Left ventricle myocardium superior (tissue), 1 donor: ENCODE measurements at places on chromosomes 1 and 21.

- no peak for DNase-seq
Measured at GRCh38 chr21:26491663-26492062, 81.4 kb downstream of the CYYR1 start.

DNA sequence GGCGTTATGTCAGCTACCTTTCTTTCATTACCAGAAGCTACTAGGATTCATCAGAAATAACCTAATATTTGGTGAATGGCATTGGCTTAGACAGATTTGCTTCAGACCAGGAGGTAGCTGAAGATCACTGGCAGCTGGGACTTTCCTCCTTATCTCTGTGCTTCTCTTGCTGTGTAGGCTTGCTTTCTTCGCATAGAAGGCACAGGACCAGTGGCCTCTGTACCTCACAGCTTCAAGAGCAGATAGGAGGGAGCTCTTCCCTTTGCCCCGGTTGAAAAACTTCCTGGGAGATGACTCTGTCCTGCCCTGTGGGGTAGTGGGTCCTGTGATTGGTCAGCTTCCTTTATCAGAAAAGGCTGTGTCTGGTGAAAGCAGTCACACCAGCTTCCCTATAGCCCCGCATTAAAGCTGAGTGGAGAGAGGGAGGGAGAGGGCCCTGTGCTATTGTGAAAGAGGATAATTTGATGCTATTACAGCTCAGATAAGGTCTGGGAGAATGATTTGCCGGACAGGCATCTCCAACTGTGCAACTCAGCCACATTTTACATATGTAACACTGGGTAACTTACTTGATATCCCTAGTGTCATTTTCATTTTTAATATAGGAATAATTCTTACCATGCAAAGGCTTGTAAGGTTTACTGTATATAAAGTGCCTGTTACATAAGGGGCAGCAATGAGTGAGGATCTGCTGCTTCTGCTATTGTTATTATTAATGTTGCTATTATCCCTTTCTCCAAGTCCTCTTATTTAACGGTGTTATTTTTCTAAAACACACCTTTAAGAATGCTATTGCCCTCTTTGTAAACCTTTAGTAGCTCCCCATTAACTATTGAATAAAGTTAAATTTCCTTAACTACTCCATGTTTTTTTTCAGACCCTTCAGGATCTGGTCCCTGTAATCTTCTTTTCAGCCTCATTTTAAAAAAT lies 31.6 kb downstream of the OSBPL9 start:
- DNase-seq, result no peak

- DNase-seq, result no peak
Measured at GRCh38 chr1:76086597-76086996, 12.1 kb downstream of the ST6GALNAC3 start.

DNA sequence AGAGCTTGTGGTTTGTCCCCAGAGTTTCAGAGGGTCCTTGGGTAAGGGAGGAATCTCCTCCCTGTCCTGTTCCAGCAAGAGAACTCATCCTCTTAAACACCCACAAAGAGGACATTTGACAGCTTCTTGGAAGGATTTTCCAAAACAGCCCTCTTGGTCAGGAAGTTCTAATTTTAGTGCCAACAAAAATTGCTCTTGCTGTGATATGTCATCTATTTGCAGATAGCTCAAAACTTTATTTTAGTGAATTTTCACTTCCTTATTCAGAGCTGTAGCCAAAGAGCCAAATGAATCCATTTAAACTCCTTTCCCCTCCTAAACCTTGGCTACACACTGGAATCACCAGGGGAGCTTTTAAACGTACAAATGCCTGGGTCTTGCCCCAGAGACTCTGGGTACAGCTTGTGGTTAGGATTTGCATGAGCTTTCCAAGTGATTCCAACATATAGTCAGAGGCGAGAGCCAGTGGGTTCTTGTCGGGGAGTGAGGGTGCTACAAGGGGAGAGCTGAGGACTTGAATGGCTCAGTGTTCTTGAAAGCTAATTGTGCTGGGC lies 11.8 kb upstream of the RASSF5 start:
- no peak for DNase-seq

- DNase-seq, result no peak
Measured at GRCh38 chr1:119602169-119602568, 45.9 kb downstream of the ZNF697 start.

DNA sequence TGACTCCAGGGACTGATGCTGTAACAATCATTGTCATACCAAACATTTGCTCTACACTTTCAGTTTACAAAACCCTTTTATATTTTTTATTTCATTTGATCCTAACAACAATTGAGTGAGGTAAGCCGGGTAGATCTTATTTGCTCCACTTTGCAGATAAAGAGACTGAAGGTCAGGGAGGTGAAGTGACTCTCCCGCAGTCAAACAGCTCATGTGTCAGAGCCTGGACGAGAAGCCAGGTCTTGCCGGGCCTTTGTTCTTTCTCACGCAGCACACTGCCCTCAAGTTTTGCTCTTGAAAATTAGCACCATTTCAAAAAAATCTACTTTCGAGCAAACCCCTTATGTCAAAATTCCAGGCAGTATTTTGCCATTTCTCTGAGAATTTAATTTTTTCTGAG lies 65.2 kb downstream of the CD247 start:
- DNase-seq, result no peak

- peak; percentile 60 for DNase-seq
Measured at GRCh38 chr1:6962996-6963911, 178.0 kb downstream of the CAMTA1 start.

- no peak for DNase-seq
Measured at GRCh38 chr1:12436817-12437599, 181.0 kb downstream of the DHRS3 start.

GRCh38 chr21:34771512-34772028 lies 102.8 kb downstream of the CLIC6 start:
- DNase-seq, result no peak

DNA sequence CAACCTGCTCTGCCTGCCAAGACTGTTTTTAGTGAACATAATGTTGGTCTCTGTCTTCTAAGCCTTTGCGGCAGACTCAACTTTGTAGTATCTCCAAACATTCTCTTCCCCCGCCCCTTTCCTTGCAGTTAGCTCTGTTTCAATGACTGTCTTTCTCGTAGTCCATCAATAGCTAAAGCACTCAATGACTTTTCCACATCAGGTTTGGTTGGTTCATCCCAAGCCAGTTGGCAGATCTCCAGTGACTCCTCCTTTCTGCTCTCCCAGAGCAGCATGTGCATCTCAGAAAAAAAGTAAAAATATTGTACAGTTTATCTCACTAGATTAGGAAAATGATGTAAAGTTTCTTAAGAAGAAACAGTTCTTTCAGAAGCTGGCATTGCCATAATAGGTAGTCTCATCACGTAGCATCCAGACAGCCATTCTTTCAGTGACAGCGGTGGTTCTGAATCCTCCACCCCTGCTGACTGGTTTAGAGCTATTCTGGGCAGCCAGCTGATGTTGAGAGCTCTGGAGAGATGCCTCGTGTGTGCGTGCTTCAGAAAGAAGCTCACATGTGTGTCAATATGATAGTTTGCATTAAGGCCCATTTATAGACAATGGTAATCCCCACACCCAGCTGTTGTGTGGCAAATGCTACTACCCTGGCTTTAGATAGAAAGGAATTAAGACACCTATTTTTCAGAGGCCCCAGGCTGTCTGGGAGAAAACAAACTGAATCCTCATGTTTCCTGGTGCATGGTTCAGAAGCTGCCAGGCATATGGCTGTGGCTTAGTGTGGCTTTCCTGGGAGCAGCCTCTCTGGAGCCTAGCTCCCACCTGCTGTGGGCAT lies 53.2 kb downstream of the CNN3 start:
- DNase-seq, result no peak

- DNase-seq, result no peak
Measured at GRCh38 chr1:7199077-7199779, 414.0 kb downstream of the CAMTA1 start.

- DNase-seq, result peak; percentile 29
Measured at GRCh38 chr1:60620087-60620486, 462.3 kb upstream of the NFIA start.

DNA sequence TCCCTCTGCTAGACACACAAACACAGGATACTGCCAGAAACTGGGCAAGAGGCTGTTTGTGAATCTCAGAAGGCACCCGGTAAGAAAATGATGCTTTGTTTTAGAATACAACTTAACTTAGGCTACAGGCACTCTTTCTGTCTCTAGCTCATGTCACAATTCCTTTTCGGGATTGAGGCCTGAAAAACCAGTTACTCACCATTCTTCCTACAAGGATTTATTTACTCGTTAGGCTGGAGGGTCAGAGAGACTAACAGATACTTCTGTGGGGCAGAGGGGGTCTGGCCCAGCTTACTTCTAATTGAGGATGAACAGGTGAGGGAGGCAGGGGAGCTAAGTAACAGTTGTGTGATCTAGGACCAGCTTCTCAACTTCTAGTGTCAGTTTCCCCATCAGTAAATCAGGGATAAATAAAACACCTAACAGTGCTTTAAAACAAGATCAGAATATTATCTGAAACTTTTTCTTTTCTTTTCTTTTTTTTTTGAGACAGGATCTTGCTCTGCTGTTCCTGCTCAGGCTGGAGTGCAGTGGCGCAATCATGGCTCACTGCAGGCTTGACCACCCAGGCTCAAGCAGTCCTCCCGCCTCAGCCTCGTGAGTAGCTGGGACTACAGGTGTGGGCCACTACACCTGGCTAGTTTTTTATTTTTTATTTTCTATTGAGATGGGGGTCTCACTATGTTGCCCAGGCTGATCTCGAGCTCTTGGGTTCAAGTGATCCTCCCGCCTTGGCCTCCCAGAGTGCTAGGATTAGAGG lies 31.9 kb downstream of the NFYC start:
- DNase-seq, result no peak

- DNase-seq, result no peak
Measured at GRCh38 chr1:29624320-29625083, 388.2 kb downstream of the PTPRU start.

DNA sequence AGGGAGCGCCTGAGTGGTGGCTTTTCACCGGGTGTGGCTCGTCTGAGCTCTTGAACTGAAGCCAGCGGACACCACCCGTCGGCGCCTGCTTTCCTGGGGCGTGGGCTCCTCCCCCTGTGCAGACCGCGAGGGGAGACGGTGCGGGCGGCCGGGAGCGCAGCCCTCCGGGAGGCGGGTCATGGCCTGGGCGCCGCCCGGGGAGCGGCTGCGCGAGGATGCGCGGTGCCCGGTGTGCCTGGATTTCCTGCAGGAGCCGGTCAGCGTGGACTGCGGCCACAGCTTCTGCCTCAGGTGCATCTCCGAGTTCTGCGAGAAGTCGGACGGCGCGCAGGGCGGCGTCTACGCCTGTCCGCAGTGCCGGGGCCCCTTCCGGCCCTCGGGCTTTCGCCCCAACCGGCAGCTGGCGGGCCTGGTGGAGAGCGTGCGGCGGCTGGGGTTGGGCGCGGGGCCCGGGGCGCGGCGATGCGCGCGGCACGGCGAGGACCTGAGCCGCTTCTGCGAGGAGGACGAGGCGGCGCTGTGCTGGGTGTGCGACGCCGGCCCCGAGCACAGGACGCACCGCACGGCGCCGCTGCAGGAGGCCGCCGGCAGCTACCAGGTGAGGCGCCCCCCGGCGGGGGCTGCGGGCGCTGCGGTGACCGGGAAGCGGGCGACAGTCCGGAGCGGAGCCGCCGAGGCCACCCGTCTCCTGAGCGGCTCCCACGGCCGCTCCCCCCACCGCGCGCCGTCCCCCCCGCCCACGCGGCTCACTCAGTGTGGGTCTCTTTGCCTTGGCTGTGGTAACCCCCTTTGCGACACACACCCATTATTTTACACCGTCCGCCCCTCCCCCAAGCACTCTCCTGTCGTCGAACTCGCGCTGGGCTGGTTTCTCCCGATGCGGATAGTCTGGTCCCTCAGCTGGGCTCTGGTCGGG lies at the start of gene TRIM58:
Gene TRIM58, plus strand, starts transcription at position 119 of the 916 bp plus-strand sequence. Its CDS starts 60 bp downstream, at position 179.
- DNase-seq, result no peak

GRCh38 chr1:64986903-64987871 lies 20.8 kb upstream of the JAK1 start:
- DNase-seq, result no peak

GRCh38 chr1:117162816-117163215 lies 41.3 kb upstream of the TRIM45 start:
- DNase-seq, result no peak

GRCh38 chr21:32386195-32386870 lies 6.5 kb downstream of the URB1 start:
- DNase-seq, result peak; percentile 71

DNA sequence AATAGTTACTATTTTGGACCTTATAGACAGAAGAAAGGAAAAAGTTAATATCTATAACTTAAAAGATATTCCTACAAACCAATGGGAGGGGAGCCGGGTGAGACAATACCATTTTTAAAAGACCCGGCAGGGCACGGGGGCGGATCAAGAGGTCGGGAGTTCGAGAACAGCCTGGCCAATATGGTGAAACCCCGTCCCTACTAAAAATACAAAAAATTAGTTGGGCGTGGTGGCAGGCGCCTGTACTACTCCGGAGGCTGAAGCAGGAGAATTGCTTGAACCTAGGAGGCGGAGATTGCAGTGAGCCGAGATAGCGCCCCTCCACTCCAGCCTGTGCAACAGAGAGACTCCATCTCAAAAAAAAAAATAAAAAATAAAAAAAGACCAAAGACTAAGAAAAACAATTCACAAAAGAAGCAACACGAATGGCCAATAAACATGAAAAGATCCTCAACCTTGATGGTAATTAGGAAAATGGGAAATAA lies 1.2 kb upstream of the PSMB2 start:
- no peak for DNase-seq

GRCh38 chr1:155083865-155084721 lies 5.5 kb downstream of the EFNA3 start:
- DNase-seq, result no peak

DNA sequence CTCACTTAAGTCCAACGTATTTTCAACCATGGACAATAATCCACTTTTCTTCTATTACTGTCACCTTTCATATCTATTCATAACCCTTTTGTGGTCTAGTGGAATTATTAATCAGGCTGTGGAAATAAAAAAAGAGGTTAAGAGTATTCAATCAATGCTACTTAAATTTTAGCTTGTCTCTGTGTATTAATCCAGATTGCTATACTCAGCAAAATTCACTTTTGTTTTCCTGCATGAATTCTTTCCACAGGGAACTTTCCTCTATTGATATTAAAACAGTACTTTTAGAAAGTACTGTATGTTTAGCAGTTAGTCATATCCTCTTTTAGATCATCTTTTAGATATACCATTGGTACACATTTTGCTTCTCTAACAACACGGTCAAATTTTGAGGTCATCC lies 1033.0 kb upstream of the ADGRL2 start:
- DNase-seq, result no peak

GRCh38 chr1:3761296-3762010 lies 9.2 kb downstream of the CCDC27 start:
- DNase-seq, result no peak

DNA sequence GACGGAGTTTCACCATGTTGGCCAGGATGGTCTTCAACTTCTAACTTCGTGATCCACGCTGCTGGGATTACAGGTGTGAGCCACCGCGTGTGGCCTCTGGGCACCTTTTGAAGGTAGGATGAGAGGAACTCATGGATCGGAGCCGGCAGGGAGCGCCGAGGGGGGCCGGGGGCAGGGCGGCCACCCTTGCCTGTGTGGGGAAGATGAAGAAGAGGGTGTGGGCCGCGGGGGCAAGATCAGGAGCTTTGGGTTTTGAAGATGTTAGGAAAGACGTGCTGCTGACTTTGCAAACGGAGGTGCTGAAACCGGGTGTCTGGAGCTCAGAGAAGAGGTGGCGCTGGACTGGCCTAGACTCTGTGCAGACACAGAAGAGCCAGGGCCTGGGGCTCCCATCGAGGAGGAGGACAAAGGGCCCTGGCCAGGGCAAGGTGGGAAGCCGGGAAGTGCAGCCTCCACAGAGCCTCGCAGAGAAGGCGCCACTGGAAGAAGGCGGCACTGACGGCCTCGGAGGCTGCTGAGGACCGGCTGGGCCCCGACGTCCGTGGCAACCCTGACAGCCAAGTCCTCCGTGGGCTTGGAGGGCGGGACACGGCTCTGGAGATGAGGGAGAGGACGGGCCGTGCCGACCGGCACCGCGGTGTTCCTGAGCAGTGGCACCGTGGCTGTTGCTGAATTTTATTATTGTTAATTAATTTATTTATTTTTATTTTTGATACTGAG lies 13.7 kb downstream of the RNF223 start:
- no peak for DNase-seq
